CD14-positive monocyte (primary cell): ENCODE measurements at places on chromosomes 11 and 22. TPM values are rescaled to one million over a fixed set of nuclear protein-coding genes. Genes with fewer than 3 reads are reported as not detected.

DNA sequence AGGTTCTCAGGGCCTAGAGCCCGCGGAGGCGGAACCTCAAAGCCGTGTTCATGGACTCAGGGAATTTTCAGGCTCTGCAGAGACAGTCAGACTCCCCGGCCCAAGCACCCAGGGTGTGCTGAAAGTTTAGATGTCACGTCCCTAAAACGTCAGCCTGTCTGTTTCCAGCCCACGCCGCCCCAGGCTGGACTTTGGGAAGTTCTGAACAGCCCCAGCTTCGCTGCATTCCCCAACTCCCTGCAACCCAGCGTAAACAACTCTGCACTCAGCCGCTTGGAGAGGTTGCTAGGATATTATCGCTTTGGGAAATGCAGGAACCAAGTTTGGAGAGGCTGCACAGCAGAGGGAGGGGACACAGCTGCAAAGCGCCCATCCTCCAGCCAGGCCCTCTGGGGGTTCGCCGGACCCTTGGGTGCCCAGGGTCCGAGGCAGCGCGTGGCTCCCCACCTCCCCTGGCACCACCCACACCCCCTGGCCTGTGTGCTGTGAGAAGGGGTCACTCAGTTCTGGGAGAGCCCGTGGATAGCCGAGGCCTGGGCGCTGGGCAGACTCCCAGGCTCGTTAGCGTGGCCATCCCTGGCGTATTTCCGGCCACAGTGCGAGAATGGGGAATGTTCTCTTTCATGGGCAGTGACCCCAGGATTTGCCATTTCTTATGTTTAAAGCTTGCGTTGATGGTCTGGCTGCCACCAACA is 120.5 kb upstream of the FGF3 start:
- DNase-seq, result no peak
- H3K27me3 ChIP-seq, result no peaks in the 10 kb centered on the region
- no peaks in the 10 kb centered on the region for H3K36me3 ChIP-seq
- H3K27ac ChIP-seq, result no peak overlapping the region
- no peaks in the 10 kb centered on the region for H3K4me1 ChIP-seq

MRGPRE gene
- polyA plus RNA-seq, result not detected

ARHGAP8 gene
- polyA plus RNA-seq, result not detected

C11orf97 gene
- not detected for polyA plus RNA-seq
